ENCODE measurements at places on chromosomes 12 and 14.

GRCh38 chr12:114400361-114400811 is 5.6 kb downstream of the TBX5 start:
- no peak for DNase-seq

GRCh38 chr12:73998894-73999293 is 538.7 kb upstream of the ATXN7L3B start:
- DNase-seq = no peak

DNA sequence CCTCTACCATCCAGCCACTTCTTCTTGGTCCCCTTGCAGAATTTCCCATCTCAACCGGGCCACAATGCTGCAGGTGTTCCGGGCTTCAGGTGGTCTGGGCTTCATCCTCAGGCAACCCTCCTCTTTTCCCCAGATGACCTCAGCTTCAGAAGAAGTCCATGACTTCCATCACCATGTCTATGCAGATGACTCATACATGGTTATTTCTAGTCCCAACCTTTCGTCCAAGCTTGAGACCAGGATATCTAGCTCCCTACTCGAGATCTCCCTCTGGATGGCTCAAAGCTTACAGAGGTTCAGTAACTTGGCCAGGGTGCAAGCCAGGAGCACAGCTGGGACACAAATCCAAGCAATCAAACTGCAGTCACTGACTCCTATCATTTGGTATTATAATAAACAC is 154.6 kb upstream of the NOS1 start:
- DNase-seq = no peak

GRCh38 chr12:114440270-114441038 is 34.5 kb upstream of the TBX5 start:
- no peak for DNase-seq

- no peak for DNase-seq
Observed at GRCh38 chr14:40762685-40763084, 844.0 kb upstream of the LRFN5 start.

DNA sequence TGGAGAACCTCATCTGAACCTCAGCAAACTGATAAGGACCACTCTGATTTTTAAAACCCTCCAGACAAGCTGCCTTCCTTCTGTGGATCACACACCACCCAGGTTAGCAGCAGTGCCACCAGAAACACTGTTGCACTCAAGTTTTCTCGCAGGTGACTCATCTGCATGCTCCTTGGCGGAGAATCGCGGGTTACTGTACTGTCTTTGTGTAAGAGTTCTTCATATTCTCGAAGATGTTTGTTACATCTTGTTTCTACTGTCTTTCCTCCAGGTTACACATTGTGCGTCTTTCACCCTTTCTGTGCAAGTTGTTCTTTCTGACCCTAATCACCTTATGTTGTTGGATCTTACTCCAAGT is 331.2 kb downstream of the CACNA1C start:
- no peak for DNase-seq

- no peak for DNase-seq
Observed at GRCh38 chr12:111238075-111238734, 130.7 kb downstream of the PHETA1 start.

DNA sequence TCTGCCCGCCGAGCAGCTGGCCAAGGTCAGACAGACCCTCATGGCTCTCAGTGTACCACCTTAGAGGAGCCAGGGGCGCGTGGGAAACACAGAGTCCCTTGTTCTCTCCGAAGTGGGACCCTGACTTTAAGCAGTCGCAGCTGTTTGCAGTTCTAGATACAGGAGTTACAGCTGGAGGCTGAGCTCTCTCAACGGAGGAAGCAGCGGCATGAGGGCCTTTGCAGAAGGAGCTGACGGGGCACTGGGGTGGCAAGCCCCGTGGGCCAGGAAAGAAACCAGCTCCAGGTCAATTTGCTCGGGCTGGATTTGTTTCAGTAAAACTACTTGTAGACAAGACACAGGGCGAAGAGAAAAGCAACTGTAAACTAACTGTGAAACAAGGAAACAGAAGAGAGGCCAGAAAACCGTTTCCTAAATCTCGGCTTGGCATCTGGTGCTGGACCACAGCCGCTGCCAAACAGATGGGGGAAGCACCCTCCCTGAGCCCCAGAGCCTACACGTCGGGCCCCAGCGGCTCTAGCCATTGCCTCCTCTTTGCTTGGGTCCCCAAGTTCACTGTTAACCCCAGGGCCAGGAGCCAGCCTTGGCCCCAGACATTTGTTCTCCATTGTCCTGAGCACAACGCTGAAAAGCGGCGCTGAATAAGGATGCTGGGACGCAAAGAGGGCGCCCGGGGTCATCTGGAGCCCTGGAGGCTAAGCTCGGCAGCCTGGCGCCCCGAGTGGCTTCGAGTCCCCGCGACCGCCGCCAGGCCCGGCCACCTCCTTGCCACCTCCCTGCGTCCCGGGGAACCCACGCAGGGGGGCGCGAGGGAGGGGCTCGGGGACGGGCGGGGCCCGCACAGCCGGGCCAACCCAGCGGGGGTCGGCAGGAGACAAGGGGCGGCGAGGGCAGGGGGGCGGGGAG is 914 bp upstream of the PACS2 start:
- no peak for DNase-seq

- no peak for DNase-seq
Observed at GRCh38 chr12:24721191-24721590, 227.7 kb downstream of the BCAT1 start.

GRCh38 chr12:107622001-107622400 is 63.6 kb upstream of the PWP1 start:
- DNase-seq = no peak

DNA sequence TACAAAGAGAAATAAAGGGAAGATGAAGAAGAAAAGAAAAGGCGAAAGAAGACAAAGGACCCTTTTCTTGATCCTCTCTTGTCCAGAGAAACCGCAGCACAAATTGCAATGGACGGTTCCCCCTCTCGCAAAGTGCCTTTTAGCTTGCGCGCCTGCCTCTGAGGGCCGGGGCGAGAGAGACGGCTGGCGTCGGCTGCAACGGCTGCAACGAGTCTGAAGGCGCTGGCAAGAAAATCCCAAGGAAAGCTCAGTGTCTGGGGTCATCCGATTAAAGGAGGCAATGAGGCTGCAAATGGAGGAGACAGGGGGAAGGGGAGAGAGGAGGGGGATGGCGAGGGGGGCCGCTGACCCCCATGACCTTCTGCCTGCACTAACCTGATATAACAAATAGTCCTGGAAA is 671.5 kb downstream of the MED13L start:
- no peak for DNase-seq

DNA sequence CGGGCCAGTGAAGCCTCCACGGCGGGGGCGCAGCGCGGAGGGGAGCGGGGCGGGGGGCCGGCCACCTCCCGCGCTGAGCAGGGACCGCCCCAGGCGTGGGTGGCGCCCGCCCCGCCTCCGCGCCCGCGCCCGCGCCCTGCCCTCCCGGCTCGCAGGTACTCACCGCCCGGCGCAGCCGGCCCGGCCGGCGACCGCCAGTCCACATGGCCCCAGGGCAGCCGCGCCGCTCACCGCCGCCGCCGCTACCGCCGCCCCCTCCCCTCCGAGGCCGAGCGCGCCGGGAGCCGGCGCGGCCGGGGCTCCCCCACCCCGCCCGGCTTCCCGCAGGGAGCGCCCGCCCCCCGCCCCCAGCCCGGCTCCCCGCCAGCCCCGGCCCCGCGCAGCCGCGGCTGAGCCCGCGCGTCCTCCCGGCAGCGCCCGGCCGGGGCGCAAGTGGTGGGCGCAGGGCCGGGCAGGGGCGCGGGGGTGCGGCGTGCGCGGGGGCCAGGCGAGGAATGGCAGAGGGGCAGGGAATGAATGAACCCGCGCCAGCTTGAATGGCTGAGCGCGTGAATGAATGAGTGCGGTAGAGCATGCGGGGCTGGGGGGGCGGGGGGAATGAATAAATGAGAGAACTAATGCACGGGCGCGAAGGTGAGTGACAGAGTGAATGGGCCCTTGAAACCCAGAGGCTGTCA is at the start of gene BEGAIN:
TSS of gene BEGAIN (minus strand) at position 332 of the 677 bp plus-strand sequence. CDS start at position 205, 127 bp downstream.
- DNase-seq = no peak

- no peak for DNase-seq
Observed at GRCh38 chr12:82874945-82875344, 188.2 kb downstream of the TMTC2 start.

GRCh38 chr12:39401459-39401858 is 41.5 kb downstream of the KIF21A start:
- no peak for DNase-seq

DNA sequence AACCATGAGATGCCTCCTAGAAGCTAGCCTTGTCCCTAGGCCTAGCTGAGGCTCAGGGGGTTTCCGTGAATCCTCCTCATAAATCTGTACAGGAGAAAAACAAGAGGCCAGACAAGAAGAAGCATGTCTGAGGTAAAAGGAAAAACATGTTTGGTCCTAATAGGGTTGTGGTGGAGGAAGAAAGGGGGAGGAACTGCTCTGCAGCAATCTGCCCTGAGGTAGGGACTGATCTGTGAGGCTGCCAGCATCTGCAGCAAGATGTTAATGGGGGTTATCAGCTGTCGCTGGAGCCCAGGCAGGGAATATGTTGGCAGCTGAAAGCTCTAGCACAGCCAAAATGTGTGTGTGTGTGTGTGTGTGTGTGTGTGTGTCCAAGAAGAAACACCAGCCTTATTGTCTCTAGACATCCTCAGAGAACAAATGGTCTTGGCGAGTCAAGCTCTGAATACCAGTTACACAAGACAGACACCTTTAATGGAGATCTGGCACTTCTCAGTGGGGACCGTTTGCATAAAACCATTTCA is 218.5 kb downstream of the NUAK1 start:
- DNase-seq = no peak

- no peak for DNase-seq
Observed at GRCh38 chr14:42980419-42980818, 1373.7 kb downstream of the LRFN5 start.

DNA sequence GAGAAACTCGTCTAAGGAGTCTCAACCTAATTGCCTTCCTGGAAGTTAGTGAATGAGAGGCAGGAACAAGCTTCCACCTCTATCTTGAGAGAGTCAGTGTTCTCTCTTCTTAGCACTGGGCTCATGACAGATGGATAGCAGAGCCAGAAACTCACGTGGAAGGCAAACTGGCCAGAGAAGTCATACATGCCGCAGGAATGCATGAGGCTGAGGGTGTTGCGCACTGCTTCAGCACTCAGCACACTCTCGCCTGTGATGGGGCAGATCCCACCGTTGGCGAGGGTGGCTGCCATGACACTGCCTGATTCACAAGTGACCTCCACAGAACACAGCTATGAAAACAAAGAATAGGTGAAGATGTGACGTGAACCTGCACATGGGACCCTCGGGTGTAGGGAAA is 6.0 kb downstream of the SPRYD4 start:
- DNase-seq = no peak

DNA sequence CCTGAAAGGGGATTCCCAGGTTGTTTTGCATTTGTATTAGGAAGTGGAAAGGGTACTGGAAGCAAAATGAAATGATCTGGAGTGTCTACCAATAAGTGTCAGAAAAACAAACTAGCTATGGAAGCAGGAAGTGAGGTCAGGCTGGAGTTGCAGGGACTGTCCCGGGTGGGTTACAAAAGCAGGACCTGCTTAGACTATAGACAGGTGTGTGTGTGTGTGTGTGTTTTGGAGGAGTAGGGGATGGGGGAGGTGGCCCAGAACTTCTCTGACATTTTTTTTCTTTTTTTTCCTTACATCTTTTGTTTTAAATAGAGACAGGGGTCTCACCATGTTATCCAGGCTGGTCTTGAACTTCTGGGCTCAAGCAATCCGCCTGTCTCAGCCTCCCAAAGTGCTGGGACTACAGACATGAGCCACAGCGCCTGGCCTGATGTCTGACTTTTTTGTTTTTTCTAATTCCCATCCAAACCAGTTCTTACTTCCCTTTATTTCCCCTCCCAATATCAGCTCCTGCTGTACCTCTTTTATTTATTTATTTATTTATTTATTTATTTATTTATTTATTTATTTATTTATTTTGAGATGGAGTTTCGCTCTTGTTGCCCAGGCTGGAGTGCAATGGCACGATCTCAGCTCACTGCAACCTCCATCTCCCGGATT is 512 bp upstream of the RND1 start:
- no peak for DNase-seq

DNA sequence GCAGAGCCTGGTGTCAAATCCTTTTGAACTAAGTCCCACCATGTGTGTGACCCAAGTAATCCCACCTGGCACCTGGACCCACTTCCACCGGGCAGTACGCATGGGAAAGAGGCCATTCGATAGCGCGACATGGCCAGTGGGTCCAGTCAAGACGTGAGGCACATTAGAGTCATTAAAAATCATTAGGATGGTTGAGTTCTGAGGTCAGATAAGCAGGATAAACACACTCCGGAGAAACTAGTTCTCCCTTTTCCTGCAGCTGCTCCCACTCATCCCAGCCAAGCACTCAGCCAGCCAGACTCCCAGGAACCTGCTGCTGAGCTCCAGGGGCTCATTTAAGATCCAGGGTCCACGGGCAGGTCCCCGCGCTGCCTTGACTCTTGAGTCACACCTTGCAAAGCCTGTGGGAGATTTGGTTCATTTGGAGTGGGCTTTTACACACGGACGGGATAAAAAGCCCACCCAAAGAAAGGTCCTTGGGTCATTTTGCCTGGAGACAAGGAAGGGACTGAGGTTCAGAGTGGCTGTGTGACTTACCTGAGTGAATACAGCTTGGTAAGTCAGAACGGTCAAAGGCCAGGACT is 313.9 kb downstream of the BCL11B start:
- no peak for DNase-seq

DNA sequence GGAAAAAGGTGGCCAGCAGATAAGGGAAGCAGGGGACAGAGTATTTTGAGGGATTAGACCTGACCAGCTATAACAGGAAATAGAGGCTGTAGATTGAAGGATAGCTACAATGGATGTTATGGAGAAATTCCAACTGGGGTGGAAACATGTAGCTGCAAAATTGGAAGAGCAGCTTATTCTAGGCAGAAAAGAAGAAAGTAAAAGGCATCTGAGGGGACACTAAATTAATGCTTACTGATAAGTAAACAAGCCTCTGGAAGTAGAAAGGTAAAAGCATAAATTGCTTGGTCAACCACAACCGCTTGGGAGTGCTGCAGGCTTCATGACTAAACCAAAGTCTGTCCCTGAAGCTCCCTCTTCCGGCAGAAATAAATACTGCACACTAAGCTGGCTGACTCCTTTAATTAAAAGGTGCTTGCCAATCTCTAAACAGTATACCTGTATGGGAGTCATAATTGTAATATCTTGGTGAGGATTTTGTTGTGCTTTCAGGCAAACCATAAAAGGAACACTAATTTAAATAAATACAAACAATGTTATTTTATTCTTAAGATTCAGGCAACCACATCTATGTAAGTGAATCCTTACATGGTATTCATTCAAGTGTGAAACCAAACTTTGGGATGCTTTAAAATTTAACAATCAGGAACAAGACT is 7.7 kb downstream of the UBC start:
- DNase-seq = peak; percentile 82

- DNase-seq = no peak
Observed at GRCh38 chr14:59247801-59248584, 59.5 kb downstream of the DAAM1 start.
